Neural progenitor cell (in vitro differentiated cells): ENCODE measurements at places on chromosomes 11 and 22.

DNA sequence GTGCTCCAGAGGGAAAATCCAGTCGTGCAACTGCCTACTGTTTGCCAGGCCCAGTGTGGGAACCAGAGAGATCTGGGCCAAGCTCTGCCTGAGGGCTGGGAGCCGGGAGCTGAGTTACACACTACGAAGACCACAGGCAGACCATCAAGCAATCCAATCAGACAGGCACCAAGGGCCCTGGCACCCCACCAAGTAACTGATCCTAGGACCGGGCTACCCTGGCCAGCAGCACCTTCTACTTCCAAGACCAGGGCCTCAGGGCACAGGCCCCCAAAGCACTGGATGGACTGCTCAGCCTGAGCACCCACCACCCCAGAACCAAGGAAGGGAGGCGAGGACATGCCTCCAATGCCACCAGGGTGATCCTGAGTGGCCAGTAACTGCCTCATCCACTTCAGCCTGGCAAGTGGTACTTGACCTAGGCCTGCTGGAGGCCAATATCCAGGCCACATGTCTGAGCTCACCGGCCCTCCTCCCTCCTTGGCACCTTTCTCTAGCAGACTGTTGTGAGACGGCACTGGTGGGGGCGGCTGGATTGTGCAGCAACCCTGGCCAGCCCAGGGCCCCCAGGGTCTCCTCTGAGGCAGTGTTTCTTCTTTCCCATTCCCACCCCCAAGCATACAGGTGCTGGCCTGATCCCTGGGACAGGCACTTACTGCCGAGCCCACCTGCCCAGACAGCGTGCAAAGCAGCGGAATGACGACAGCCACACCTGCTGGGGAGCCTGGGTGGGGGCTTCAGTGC, 20.7 kb upstream of the ARFGAP3 start:
- H3K4me1 ChIP-seq = no peaks in the 10 kb centered on the region
- H3K36me3 ChIP-seq = no peaks in the 10 kb centered on the region
- no peak overlapping the region for H3K4me3 ChIP-seq
- H3K27ac ChIP-seq = no peak overlapping the region

DNA sequence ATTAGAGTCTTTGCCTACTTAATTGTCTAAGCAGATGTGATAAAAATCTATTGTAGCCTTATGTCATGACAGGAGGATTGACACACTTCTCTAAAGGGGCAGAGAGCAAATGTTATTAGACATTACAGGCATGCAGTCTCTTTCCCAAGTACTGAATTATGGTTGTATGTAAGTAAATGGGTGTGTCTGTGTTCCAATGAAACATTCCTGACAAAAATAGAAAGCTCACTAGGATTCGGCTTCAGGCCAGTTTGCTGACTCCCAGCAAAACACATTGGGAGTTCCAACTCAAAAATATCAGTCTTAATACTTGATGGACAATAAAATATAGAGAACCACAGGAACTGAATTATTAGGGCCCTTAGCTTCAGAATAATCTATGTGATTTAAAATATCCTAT, 1480.4 kb downstream of the FAM181B start:
- no peak overlapping the region for H3K4me3 ChIP-seq
- no peaks in the 10 kb centered on the region for H3K4me1 ChIP-seq
- no peak overlapping the region for H3K27ac ChIP-seq
- H3K36me3 ChIP-seq = no peaks in the 10 kb centered on the region

DNA sequence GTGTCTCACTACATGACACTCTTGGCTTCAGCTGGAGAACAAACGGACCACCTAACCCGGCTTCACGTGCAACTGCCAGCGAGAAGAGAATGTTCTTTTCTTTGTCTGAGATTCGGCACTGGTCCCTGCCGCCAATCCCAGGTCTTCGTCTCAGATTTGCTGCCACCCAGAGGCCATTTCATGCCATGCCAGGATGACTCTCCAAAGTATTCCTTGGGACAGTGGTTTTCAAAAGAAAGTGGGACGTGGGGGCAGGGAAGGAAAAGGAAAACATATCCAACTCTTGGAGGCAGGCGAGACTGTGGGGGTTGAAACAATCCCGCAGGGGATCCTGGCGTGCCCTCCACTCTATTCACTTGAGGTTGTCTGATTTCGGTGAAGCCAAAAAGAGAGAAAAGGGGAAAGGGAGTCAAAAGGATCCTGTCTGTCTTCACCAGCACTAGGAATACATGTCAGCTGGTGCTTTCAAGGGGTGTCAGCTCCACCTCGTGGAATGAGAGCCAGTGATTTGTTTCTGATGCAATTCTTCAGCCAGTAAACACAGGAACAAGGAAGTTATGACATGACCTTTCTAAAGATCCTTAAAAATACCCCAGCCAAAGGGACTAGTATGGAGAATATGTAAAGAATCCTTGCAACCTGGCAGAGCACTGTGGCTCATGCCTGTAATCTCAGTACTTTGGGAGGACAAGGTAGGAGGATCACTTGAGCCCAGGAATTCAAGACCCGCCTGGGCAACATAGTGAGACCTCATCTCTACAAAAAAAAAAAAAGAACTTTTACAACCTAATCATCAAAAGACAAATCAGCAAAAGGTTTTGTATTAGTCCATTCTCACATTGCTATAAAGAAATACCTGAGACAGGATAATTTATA, 41.0 kb upstream of the APLNR start:
- H3K27ac ChIP-seq = no peak overlapping the region
- peak overlapping the region; percentile 24 for H3K4me3 ChIP-seq
- peaks cover 4% of the 10 kb centered on the region for H3K4me1 ChIP-seq
- peak; percentile 85 for DNase-seq

- no peak overlapping the region for H3K4me3 ChIP-seq
- no peaks in the 10 kb centered on the region for H3K36me3 ChIP-seq
- H3K27ac ChIP-seq = no peak overlapping the region
- DNase-seq = no peak
Observed at GRCh38 chr22:24186892-24187670, 5.8 kb downstream of the SUSD2 start.
